ENCODE measurements at places on chromosomes 3 and 15. TPM values are rescaled to one million over a fixed set of nuclear protein-coding genes. Genes with fewer than 3 reads are reported as not detected.

The ADIPOQ gene
- total RNA-seq = not detected

The SEC11A gene
- 117 TPM for total RNA-seq

The GLCE gene
- total RNA-seq = 2.5 TPM

The TMC3 gene
- total RNA-seq = not detected

The ACTL6A gene
- total RNA-seq = 114 TPM

The AMT gene
- 5.0 TPM for total RNA-seq

Measured in activated T-helper 2 cell treated with anti-CD3 and anti-CD28 coated beads, Interferon-gamma antibody, Interleukin-2, Interleukin-4, amounts not matched to agents 10 μg/mL and 5 μg/mL and 100 μg/mL, durations not matched to agents 14 hours and 24 hours and 36 hours (primary cell).